ENCODE measurements at places on chromosomes 5 and 9. TPM values are rescaled to one million over a fixed set of nuclear protein-coding genes. Genes with fewer than 3 reads are reported as not detected.

DNA sequence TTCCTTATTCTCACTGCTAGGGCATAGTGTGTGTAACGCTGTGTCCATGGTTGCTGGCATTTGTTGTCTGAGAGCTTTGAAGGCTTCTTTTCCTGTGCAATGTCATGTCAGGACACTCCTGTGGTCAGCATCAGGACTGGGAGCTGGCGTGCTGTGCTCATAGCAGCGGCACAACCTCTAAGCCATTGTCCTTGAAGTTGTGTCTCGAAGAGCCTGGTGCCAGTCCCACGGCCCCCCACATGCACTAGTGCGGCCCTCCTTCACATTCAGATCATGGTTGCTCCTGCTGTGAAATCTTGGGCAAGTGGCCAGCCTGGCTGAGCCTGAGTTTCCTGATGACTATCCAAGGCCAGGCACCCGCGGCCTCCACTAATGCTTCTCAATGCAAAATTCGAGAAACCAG lies 32.4 kb downstream of the PDZD2 start:
- H3K27ac ChIP-seq, result no peak overlapping the region
- no peaks in the 10 kb centered on the region for H3K27me3 ChIP-seq
- no peaks in the 10 kb centered on the region for H3K4me1 ChIP-seq
- H3K36me3 ChIP-seq, result no peaks in the 10 kb centered on the region

GRCh38 chr5:155562158-155562557 lies 548.6 kb downstream of the KIF4B start:
- H3K4me1 ChIP-seq, result no peaks in the 10 kb centered on the region
- H3K4me3 ChIP-seq, result no peak overlapping the region
- H3K27ac ChIP-seq, result no peak overlapping the region
- no peak for DNase-seq
- no peaks in the 10 kb centered on the region for H3K36me3 ChIP-seq

- H3K4me3 ChIP-seq, result no peak overlapping the region
- H3K27ac ChIP-seq, result no peak overlapping the region
- DNase-seq, result no peak
- H3K36me3 ChIP-seq, result no peaks in the 10 kb centered on the region
Observed at GRCh38 chr9:135344523-135344901, 135.1 kb upstream of the PPP1R26 start.

DNA sequence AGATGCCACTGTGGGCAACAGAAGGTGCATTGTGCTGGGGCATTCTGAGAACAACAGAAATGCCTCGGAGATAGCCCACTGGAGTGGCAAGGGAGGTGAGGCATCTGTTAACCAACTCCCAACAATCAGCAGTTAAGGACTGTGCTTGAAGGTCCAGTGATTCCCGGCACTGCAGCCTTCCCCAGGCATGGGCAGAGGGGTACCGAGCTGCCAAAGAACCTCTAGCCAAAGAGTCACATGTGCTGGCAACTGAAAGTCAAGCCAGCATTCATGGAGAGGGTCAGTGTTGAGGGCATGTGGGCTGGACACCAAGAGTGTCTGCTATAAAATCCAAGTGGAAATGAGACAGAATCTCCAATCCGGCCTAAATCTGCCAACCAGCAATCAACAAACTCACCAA lies 149.6 kb downstream of the ASTN2 start:
- H3K27ac ChIP-seq, result no peak overlapping the region
- H3K27me3 ChIP-seq, result no peaks in the 10 kb centered on the region
- no peak overlapping the region for H3K4me3 ChIP-seq
- DNase-seq, result no peak
- no peaks in the 10 kb centered on the region for H3K4me1 ChIP-seq

GRCh38 chr5:16807547-16807864 lies 128.6 kb downstream of the MYO10 start:
- DNase-seq, result no peak
- no peaks in the 10 kb centered on the region for H3K27me3 ChIP-seq
- no peak overlapping the region for H3K4me3 ChIP-seq
- H3K27ac ChIP-seq, result no peak overlapping the region
- H3K36me3 ChIP-seq, result no peaks in the 10 kb centered on the region

DNA sequence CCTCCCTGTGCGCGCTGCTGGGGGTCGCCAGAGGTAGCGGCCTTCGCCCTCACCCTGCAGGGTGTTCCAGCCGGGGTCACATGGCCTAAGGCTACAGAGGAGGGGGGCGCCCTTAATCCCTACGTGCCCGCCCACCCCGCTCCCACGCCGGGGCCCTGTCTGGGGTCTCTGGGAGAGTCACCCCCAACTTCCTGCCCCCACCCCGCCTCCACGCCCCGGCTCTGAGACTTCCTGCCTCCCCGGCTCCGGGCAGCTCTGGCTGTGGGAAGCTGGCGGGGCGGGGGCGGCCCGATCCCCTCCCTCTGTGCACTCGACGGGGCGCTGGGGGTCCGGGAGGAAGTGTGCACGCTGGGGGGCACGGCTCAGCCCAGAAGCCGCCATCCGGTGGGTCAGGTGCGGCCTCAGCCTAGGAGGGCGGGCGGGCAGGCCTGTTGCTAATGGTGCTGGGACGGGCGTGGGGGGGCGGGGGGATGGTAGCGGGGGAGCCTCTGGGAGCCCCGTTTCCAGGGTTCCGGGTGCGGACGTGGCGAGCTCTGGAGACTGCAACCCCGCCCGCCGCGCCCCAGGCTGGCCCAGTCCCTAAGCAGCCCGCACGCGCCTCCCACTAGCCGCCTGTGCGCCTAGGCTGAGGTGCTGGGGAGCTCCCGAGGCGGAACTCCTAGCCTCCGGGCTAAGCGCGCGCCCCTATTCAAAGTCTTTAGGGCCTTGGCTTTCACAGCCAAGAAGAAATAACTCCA lies 61.6 kb downstream of the CXXC5 start:
- H3K4me1 ChIP-seq, result peaks cover 29% of the 10 kb centered on the region
- H3K27ac ChIP-seq, result peak overlapping the region; percentile 43
- no peaks in the 10 kb centered on the region for H3K27me3 ChIP-seq
- H3K4me3 ChIP-seq, result peak overlapping the region; percentile 7
- no peak for DNase-seq

- H3K27me3 ChIP-seq, result no peaks in the 10 kb centered on the region
- DNase-seq, result no peak
- no peak overlapping the region for H3K4me3 ChIP-seq
- H3K36me3 ChIP-seq, result no peaks in the 10 kb centered on the region
Observed at GRCh38 chr5:124808842-124809268, 62.4 kb upstream of the ZNF608 start.

The MTAP gene
- total RNA-seq, result 37.4 TPM

The LTC4S gene
- total RNA-seq, result not detected

Data from esophagus squamous epithelium (tissue), 5 donors.